ENCODE measurements at places on chromosomes 2 and 18.

DNA sequence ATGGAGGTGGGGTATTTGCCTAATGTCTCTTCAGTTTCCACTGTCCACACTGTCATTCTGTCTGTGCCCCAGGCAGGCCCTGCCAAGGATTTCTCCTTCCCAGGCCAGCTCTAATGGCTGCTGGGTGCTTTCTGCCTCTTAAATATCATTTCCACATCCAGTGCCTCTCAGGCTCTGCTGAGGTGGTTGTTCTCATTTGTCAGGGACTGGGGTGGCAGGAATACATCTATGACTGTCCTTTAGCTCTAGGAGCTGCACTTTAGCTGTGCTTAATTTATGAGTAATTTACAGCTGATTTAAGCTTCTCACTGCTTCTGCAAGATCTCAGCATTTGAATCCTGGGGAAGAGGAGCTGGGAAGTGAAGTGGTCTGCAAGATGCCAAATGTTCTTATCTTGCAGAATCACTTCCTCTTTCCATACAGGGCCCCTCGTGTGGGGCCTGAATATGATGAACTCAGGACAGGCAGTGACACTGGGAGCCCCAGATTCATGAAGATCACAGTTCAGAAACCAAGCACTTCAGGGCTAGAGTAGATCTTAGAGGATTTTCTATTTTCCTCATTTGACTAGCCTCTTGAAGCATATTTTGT, 150.2 kb downstream of the FSHR start:
- DNase-seq: no peak

- DNase-seq: no peak
Observed at GRCh38 chr2:114046866-114047435, 157.1 kb downstream of the ACTR3 start.

- no peak for DNase-seq
Observed at GRCh38 chr2:225069966-225070365, 27.7 kb upstream of the DOCK10 start.

DNA sequence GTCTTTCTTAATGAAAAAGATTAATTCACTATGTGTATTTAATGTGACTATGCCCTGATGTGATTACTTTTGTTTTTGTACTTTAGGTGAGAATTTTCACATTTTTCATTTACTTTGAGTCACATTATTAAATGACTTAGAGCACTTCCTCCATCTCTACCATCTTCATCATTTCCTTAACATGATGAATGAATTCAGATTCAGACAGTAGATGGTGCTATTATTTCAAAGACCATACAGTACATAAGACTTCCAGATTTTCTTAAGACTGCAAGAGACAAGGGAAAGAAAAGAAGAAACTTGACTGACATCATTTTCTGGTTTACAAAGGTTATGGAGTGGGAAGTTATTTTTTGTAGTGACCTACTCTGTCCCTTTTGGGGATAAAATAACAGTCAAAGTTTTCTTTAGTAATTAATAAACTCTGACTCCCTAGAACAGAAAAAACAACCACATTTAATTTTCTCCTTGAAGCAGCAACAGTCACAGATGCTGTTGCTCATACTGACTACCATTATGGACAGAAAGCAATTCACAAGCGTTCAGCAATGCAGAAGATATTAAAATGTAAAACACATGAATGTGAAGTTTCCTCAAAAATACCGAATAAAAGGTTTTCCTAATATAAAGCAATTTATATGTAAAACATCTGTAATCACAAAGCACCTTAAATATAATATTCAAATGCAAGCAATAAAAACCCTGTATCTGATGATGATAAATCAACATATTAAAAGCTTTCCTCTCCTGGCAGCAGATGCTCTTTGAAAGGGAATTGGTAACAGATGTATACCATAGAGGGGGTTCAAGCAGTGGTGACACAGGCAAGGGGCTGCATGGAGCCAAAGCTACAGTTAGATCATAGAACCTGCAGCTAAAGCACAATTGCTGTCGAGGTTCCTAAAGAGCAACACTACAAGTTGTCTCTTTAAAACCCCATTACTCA, 1010.9 kb upstream of the NXPH2 start:
- no peak for DNase-seq

GRCh38 chr2:235900631-235901030, 267.6 kb downstream of the GBX2 start:
- no peak for DNase-seq

DNA sequence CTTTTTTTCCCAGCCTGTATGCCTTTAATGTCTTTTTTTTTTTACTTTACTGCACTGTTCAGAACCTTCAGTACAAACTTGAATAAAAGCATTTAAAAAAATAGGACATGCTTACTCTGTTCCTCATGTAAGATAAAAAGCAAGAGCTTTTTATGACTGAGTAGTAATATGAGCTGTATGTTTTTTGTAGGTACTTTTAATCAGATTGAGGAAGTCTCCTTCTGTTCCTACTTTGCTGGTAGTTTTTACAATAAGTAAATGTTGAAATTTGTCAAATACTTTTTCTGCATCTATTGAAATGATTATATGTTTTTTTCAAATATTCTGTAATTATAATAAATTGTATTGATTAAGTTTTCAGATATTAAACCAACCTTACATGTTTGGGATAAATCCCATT, 189.8 kb downstream of the FAM210A start:
- no peak for DNase-seq

- no peak for DNase-seq
Observed at GRCh38 chr2:219439506-219439905, 4.9 kb downstream of the SPEG start.

- DNase-seq: no peak
Observed at GRCh38 chr2:189199797-189200196, 20.2 kb upstream of the COL5A2 start.

DNA sequence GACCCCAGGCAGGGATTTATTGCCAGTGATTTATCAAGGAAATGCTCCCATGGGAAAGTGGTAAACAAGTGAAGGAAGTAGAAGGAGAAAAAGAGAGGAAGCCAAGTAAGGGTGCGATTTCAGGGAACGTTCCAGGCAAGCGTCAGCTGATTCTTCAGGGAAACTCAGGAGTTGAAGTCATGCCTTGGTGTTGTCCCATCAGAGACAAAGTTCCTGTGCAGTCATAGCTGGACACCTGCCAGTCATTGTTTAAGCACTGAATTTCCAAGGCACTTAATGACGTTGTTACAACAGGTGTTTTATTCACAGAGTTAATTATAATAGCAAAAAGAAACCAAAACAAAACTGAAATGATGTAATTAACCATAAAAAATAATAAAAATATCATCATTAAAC, 381.8 kb upstream of the CRIM1 start:
- DNase-seq: no peak

- no peak for DNase-seq
Observed at GRCh38 chr2:81050580-81051095, 746.1 kb upstream of the LRRTM1 start.

DNA sequence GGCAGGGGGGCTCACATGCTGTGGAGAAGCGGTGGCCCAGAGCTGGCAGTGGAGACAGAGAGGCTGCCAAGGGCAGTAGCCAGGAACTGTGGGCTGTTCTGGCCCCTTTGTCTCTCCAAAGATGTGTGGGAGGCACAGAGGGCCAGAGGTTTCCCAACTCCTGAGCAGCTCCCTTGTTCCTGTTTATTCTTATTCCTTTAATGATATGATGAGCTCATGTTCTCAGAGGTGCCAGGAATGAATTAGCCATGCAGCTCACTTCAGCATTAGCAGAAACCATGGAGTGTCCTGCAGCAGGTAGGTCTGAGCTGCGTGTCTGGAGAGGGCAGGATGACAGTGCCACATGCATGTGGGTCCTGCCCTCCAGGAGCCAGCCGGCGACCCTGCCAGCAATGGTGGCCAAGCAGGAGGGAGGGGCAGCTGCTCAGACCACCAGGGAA, 77.9 kb upstream of the FZD7 start:
- DNase-seq: no peak

GRCh38 chr2:38268691-38269327, 108.3 kb downstream of the ATL2 start:
- no peak for DNase-seq

- no peak for DNase-seq
Observed at GRCh38 chr2:66548422-66548821, 113.5 kb downstream of the MEIS1 start.

DNA sequence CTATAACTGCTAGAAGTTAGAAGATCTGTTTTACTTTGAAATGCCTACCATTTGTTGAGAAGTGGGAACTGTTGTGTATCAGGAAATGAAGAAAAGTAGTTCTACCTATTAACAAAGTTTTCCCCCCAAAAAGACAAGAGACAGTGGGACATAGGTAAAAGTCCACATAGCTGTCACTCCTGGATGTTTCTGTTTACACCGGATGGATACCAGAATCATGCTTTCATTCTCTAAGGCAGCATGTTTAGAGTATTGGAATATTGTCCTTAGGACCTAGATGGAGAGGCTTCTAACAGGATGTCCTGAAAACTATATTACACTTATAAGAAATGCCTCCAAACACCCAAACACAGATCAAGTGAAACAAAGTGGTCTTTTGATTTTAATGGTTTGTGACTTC, 143.1 kb downstream of the MCFD2 start:
- no peak for DNase-seq

DNA sequence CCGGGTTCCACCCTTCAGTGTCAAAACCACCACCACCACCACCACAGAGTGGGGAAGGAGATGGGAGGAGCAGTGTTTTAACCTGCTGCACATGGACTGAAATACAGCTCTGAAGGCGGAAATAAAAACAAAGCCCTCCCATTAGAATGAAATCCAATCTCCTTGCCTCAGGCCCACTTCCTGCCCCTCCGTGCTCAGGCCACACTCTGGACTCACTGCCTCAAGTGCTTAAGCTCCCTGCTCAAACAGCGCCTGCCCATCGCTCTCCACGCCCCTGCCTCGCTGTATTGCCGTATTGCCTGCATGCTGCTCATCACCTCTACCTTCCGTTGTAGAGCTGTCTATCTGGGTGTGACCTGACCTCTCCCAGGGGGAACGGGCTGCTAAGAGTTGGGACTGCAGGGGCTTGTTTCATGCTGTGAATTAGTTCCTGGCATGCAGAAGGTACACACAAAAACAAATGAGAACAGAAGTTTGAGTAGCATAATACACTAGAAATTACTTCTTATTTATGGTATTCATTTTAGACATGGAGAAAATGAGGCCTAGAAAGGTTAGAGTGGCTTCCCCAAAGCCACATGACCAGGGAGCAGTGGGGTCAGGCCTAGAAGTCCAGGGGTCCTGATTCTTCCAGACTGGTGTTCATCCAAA, 31.6 kb upstream of the NEB start:
- no peak for DNase-seq

GRCh38 chr18:3654442-3655253, 204.7 kb downstream of the TGIF1 start:
- no peak for DNase-seq

GRCh38 chr2:234979204-234980167, 27.7 kb downstream of the SH3BP4 start:
- no peak for DNase-seq

GRCh38 chr2:195407783-195408182, 249.2 kb upstream of the SLC39A10 start:
- no peak for DNase-seq

DNA sequence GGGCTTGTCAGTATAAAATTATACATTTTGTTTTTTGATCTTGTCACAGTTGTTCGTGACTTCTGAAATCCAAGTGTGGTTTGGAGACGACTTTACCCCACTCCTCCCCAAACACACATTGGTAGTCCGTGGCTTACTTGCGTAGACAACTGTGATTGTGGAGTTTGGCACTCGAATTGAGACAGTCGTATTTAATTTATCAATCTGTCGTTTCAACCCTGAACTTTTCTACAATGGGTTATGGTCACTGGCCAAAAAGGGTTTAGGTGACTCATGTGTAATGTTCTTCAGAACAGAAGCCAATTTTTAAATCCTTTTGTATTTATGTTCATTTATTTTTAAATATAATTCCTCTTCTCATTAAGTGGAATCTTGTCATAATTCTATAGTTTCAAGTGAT, 129.9 kb downstream of the SPTBN1 start:
- DNase-seq: no peak

DNA sequence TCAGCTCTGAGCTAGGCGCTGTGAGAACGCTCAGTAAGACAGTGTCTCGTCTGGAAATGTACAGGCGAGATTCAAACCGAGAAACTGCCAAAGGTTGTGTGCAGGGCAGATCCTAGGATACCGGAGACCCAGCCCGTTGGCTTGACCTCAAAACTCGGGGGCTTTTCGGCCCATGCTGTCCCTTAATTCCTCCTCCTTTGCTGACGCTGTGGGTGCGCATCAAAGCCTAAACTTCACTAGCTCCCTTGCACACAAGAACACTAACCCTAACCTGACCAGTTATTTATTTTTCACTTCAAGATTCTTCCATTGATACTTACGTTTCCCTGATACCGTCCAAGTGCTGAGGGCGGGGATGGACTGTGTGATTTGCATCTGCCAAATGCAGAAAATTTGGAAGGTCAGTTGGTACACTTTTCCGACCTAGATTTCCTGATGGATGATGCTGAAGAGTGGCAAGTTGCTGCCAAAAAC, 1.0 kb upstream of the AAK1 start:
- no peak for DNase-seq

DNA sequence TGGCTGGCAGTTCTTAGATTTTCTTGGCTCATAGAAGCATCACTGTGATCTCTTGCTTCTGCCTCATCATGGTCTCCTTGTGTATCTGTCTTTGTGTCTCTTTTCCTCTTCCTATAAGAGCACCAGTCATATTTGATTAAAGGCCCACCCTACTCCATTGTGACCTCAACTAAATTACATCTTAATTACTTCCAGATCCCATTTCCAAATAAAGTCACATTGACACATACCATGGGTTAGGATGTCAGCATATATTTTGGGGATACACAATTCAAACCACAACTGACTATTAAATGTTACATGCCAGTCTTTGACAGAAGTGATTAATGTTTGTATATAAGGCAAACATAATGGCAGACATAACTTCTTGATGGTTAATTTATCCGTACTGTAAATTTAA, 27.3 kb upstream of the TMX3 start:
- DNase-seq: no peak

GRCh38 chr2:233225230-233226068, 26.0 kb upstream of the ATG16L1 start:
- DNase-seq: no peak

DNA sequence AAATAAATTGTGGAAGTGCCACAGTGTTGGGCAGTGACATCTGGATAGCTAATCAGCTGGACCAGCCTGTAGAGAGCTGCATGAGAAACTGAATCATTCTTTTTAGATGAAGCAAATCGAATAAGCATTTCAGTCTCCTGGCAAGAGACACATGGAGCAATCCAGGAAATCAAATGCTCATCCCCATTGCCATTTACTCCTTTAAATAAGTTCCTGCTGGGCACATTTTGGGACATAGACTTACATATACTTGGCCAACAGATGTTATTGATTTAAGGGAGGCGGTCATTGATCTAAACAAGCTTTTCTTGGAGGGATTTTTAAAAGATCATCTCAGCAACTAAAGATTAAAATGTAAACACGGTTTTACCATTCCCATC, 307.1 kb downstream of the STK39 start:
- DNase-seq: no peak

- DNase-seq: no peak
Observed at GRCh38 chr2:206700156-206700555, 18.0 kb downstream of the DYTN start.

All from activated T-cell treated with anti-CD3 and anti-CD28 coated beads for 24 hours (primary cell).